ENCODE measurements at places on chromosomes 11 and 22.

DNA sequence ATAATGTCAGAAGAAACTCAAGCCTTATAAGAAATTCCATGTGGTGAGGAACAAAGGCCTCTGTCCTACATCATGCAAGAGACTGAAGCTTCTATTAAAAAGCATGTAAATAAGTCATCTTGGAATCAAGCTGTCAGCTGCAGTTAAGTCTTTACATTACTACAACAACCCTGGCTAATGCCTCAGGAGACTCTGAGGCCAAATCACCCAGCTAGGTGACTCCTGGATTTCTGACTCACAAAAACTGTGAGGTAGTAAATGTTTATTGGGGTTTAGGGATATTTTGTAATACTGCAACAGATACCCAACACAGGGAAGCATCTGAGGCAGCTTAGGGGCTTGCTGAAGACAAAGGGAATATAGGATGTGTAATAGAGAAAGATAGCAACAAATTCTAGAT, 89.6 kb downstream of the C11orf87 start:
- DNase-seq, result no peak

- DNase-seq, result no peak
These were observed 115.1 kb upstream of the CRYBB3 start for GRCh38 chr22:25084405-25085107.

DNA sequence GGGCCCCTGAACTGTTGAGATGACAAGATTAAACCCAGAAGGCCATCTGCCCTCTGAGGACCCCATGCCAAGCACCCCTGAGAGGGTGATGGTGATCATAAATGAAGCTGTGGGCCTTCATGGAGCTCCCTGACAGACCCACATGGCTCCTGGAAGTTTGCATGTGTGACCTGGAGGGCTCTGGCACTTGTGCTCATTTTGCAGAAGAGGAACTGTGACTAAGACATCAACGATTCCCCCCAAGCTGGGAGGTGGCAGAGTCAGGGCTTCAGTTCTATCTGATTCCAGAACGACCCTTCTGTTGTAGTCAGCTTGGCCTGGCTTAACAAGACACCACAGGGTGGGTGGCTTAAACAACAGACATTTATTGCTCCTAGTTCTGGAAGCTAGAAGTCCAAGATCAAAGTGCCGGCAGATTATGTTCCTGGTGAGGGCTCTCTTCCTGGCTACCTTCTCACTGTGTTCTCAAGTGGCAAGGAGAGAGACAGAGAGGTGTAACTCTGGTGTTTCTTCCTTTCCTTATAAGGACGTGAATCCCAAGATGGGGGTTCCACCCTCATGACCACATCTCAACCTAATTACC, 46.4 kb upstream of the CD82 start:
- DNase-seq, result no peak

- DNase-seq, result no peak
These were observed 99.6 kb upstream of the RTL6 start for GRCh38 chr22:44597616-44598015.

DNA sequence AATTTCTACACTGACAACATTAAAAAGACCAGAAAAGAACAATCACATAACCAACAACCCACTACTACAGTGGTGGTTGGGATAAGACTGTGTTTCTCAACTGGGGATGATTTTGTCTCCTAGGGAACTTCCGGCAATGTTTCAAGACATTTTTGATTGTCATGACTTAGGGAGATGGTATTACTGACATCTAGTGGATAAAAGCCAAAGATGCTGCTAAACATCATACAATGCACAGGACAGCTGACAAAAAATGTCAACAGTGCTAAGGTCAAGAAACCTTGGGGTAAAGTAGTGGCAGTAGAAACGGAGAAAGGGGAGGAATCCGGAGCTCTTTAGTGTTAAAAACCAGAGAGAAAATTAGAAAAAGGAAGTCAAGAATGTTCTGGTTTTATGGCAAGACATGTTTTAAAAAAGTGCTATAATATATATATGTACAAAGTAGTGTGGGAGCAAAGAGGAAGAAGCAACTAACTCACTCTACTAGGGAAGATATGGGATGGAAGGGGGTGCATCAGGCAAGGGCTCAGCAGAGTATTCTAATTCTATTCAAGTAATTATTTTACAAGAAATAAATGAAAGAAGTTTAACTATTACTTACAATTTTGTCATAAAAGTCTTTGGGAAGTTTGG, 37.2 kb downstream of the CKAP5 start:
- DNase-seq, result no peak

DNA sequence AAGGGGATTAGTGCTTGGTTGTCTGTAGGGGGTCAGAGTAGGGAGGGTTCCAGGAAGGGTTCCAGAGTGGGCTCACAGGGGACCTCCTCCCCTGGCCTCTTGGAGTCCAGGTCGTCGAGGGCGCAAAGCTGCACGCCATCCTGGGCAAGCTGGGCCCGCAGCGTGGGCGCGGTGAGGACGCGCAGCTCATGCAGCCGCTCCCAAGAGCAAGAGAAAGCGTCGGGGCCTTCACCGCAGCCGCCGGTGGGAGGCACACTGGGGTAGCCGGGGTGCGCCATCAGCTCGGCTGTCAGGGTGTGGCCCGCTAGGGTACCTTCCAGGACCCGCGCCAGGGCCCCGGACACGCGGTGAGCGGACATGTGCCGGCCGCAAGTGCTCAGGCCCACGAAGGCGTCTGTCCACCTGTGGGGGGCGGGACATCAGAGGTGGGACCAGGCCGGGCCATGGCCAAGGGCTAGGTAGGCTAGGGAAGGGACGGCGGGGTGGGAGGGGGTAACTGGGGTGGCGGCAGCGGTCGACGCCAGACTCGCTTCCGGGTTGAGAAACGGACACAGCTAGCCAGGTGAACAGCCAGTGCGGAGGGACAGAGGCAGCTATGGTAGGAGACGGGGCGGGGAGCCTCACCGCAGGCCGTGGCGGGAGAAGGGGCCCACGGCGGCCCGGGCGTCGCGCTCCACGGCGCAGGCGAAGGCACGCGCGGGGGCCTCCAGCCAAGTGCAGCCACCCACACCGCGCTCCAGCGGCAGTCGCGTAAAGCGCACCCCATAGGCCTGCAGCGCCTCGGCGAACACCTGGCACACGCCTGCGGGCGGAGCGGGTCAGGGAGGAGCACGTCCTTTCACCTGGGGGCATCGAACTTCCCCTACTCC, 1.2 kb downstream of the YDJC start:
- no peak for DNase-seq

DNA sequence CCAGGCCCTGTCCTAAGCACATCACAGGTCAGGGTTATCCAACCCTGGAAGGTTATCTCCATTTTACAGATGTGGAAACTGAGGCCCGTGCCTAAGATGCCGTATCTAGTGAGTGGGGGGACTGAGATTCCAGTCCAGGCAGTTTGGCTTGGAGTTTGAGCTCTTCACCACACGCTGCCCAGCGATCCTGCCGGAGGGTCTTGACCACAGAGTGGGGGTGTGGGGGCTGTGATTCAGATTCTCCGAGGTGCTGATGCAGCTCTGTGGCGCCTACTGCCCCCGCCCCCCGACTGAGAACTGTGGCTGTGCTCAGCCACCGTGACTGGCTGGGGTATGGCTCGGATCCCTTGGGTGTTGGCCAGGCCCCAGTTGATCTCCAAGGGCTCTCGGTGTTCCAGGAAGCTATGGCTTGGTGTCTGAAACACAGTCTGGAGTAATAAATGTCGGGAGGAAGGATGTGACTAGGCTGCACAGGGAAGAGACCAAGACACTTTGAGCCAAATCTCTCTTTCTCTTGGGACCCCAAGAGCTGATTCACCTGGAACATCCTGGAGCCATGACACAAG, 60.6 kb upstream of the RASD2 start:
- no peak for DNase-seq

DNA sequence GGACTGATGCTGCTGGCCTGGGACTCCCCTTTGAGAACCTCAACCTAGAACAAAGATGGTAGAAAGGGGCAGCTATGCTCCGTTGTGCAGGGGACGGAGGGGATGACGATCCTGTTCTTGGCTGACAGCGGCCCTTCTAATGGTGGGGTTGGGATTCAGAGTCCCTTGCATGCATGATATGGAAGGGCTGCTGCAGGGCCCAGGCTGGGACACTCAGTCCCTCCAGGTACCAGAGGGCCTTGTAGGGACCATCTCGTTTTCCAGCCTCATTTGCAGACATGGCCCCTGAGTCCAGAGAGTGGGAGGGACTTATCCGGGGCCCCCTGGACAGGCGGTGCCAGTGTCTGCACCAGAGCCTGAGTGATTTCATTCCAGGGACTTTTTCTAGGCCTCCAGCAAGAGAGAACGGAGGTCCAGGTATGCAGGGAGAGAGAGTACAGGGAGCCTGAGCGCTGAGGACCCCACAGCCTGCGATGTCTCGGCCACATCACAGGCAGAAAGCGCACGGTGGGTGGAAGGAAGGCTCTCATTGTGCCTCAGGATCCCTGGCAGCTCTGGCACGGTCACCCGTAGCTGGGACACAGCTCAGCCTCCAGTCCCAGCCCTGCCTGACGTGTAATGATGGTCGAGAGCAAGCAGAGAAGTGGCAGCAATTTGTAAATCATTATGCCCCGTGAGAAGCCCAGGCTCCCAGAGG, 860.8 kb downstream of the TBC1D22A start:
- DNase-seq, result no peak

- peak; percentile 74 for DNase-seq
These were observed 86.6 kb downstream of the KCNQ1 start for GRCh38 chr11:2531277-2531986.

DNA sequence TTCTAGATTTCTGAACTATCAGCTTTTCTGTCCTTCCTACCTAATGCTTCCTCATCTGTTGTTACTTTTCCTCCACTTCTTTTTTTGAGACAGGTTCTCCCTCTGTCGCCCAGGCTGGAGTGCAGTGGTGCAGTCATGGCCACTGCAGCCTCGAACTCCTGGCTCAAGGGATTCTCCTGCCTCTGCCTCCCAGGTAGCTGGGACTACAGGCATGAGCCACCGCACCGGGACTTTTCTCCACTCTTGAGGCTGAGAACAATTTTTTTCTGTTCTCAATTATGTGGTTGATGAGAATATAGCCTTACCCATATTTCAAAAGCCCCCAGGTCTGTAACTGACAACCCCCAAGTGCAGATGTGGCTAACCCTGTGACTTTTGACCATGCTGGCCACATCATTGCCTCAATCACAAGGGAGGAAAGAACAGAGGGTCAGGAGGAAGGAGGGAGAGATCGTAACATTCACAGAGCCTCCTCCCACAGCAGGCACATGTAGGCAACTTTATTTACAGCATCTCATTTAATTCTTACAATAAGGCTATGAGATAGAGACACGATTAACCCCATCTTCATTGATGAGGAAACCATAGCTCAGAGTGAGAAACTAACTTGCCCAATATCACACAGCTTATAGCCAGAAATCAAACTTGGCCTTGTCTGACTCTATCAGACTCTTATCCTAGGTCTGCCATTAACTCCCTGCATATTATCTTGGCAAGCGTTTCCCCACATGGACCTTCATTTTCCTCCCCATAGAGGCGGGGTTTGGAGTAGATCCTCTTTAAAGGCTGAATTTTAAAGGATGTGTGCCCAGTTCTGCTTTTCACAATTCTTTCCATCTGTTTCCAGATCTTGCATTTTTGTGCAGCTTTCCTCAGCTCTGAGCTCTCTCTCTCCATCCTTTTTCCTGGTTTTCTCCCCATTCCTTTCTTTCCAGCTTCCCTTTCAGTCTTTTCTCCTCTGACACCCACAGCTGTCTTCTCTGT, 9.6 kb downstream of the POU2F3 start:
- no peak for DNase-seq

DNA sequence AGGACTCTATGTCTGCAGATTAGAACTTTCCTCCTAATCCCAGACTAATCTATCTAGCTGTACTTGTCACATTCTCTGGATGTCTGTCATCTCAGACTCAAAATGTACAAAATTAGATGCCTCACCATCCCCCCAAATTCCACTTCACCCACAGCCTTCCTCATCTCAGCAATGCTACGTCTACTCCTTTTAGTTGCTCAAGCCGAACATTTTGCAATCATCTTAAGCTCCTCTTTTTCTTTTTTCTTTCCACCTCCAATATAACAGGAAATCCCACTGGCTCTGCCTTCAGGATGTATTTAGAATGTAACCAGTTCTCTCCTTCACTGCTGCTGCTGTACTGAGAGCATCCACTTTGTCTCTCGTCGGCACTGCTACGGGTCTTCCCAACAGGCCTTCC, 1091.8 kb downstream of the TBC1D22A start:
- DNase-seq, result no peak

DNA sequence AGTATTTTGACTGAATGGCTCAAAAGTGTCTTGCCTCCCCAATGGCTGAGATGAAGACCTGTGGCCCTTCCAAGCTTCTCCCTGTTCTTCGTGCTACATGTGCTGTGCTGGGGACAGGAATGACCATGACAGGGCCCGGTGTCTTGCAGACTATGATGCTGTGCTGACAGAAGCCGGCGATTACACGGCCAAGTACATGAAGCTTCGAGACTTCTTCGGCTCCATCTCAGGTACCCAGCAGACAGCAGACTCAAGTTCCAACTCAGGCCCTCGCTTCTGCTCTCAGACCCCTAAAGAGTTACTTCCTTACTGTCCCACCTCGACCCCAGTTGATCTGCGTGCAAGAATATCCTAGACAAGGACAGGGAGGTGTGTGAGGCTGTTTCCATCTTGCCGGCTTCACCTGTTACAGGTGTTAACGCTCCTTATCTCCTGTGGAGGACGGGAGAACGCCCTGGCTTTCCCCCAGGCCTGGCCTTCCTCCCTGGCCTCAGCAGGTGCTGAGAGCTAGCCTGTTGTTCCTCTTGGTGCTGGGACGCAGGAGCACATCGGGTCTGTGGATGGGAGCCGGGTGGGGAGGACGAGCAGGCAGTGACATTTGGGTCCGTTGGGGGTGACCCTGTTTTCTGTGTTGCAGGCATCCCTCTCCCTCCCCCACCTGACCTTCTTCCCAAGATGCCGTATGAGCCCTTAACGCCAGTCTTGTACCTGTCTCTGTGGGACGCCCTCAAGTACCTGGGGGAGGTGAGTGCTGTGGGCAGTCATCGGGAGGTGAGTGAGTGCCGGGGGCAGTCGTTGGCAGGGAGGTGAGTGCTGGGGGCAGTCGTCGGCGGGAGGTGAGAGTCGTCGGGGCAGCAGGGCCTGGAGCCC, 38.1 kb downstream of the GLB1L2 start:
- no peak for DNase-seq

DNA sequence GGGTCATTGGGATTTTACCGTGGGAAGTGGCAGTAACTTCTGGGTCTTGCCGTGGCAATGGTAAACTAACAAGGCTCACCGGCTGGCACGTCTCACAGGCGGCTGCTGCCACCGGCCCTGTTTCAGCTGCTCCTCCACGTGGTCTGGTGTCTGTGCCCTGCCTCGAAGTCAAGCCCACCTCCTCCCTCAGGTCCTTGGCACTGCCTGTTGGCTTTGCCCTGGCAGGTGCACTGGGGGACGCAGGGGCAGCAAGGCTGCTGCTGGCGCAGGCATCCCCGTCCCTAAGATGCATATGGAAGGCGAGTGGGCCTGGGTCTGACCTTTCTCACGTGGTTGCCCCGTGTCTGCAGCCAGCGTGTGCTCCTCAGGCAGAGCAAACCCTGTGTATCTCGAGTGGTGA, 783.6 kb downstream of the BRD1 start:
- DNase-seq, result no peak

- DNase-seq, result no peak
These were observed at the start of gene PRODH for GRCh38 chr22:18935889-18936529. TSS of gene PRODH (minus strand) at chr22:18936293. CDS start at chr22:18936287, 6 bp downstream.

- no peak for DNase-seq
These were observed 88.5 kb upstream of the ALX4 start for GRCh38 chr11:44398266-44399030.
